Activated CD8-positive, alpha-beta memory T cell treated with anti-CD3 and anti-CD28 coated beads for 48 hours (primary cell): ENCODE measurements at places on chromosomes 6 and 20.

GRCh38 chr6:20069021-20069522 lies 143.2 kb downstream of the MBOAT1 start:
- no peak for DNase-seq

DNA sequence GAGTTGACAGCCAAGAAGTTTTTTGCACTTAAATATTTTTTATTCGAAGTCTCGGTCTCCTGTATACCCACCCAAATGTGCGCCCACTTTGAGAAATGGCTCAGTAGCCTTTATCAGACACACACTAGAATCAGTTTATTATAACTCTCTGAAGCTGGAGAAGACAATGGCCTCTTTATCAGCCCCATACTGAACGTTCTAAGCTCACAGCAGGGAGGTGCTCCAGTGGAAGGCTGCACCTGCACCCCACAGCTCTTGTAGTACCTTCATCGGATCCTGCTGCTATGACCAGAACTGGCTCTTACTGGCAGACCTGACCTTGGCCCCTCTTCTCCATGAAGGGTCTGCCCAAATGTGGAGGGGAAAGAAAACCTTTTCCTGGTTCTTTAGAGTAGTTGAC lies 165.0 kb upstream of the SCGN start:
- DNase-seq, result no peak

DNA sequence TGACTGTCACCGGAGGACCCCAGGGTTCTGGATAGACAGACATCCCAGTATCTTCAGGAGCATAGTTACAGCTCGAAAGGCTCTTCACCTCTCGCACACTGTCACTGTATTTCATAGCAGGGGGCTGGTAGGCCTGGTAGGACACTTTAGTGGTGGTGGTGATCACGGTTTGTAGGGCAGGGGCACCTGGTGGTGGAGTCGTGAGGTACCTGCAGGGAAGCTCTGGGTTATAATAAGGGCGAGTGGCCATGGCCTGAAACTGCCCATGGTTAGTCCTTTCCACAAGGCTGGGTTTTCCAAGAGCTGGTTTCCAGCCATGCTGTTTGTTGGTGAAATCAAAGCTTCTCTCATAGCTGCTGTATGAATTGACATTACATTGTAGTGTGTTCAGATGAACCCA lies 7.6 kb downstream of the GCM2 start:
- no peak for DNase-seq

- DNase-seq, result no peak
These were observed 9.2 kb upstream of the SIRPD start for GRCh38 chr20:1566701-1567100.

DNA sequence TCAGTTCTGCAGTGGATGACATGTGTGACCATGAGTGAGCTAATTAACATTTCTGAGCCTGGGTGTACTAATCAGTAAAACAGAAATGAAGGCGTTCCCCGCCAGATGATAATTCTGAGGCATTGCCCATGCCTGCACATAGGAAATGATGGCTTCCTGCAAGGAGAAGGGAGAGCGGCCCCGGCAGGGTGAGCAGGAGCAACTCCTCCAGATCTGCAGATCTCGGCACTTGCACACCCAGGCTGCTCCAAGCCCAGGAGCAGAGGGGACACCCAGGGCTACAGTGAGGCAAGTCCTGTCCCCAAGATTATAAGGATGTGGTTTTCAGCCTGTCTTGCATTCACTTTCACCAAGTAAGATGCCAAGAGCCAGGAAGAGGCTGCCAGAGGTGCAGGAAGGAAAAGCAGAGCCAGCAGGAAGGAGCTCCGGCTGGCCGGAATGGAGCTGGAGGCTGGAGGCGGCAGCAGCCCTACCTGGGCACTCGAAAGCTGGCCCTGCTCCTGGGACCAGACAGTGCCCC lies 177.5 kb upstream of the CST7 start:
- DNase-seq, result no peak

DNA sequence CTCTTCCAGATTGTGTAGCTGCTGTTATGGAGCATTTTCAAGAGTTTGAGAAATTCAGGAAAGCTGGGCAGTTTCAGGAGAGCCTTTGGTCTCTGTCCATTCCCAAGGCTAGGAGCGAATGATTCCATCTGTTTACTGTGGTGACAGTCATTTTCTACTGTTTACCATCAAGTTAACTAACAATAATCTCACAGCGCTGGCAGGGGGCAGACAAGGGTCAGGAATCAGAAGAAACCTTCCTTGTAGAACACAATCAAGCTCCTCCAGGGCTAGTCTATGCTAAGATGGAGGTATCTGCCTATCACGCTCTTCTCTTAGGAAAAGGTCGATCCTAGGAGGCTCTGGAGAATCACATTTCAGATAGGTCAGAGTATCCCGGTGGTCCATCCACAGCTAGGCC lies 293.9 kb downstream of the KIF16B start:
- no peak for DNase-seq

DNA sequence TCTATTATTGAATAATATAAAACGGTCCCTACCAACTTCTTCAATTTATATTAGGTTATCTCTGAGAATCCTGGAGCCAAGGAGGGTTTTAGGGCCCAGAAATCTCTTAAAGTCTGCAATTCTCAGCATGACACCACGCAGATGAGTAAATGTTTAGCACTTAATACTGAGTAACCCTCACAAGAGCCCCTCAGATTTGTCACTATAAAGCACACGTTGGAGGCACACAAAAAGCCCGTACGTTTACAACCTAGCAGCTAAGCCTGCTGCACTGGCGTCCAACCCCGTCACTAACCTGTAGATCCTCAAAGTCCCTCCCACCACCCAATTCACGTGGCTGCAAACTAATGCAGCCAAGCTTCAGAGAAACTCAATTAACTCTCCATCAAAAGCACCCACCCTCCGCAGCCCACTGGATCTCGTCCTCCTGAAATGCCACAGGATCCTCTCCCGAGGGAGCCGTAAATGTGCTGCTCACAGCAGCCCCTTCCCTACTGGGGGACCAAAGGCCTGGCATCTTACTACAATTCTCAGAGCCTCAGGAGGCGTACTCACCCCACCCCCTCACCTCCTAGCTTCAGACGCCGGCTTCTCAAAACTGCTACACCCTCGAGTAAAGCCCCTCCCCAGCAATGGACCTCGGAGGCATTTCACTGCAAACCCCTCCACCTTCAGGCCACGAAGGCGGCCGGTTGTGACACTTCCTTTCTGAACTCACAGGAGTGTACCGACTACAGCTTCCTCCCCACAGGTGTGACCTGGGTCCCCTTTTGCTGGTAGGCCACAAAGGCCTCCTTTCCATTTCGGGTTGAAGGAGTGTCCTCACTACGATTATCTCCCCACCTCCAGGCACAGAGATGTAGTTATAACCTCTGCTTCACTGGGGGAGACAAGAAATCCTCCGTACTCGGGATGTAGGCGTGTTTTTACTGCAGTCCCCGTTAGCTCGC lies 909 bp downstream of the CPNE1 start:
- DNase-seq, result peak; percentile 28

DNA sequence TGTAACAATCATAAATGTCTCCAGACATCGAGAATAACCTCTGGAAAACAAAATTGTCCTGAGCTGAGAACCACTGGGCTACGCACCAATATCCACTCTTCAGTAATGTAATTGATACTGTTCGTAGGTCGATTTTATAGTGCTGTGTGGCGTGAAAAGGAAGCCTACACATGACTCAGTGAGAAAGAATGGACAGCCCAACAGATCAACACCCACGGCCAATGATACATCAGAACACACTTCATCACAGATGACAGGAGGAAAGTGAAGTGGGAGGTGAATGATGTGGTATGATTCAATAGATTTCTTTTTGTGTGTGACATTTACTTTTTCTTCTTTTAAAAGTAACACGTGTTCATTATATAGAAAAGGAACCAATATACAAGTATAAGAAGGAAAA lies 93.5 kb downstream of the RPS12 start:
- DNase-seq, result no peak

DNA sequence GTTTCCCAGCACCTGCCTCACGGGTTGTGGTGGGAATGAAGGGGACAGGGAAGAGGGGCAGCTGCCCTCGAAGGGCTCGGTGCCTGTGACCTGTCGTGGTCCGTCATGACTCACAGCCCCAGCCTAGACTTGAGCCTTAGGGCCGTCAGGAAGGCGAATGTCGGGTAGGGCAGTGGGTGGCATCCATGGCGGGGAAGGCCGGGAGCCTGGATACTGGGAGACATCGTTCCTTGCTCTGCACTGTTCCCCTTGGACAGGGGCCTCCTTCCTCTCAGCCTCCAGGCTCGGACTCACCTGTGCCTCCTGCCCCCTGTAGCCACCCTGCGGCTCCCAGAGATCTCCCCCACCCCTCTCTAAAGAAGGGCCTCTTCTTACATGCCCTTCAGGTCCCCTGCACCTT lies 52.2 kb upstream of the APCDD1L start:
- DNase-seq, result no peak

DNA sequence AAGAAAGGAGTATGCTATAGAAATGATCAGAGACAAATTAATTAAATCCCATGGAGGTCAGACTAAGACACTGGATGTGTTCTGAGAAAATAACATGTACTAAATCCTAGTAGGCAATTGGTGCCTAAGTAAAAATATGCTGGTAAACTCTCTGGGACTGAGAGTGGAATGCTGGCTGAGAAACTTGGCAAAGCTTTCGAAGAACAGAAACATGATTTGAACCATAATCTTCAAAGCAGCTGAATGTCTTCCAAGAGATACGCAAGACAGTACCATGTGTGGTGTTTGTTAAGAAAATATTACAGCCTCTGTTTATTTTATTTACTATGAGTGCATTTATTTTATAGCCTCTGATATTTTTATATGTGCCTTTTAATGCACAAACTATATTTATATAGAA lies 55.2 kb downstream of the EFHC1 start:
- DNase-seq, result no peak

DNA sequence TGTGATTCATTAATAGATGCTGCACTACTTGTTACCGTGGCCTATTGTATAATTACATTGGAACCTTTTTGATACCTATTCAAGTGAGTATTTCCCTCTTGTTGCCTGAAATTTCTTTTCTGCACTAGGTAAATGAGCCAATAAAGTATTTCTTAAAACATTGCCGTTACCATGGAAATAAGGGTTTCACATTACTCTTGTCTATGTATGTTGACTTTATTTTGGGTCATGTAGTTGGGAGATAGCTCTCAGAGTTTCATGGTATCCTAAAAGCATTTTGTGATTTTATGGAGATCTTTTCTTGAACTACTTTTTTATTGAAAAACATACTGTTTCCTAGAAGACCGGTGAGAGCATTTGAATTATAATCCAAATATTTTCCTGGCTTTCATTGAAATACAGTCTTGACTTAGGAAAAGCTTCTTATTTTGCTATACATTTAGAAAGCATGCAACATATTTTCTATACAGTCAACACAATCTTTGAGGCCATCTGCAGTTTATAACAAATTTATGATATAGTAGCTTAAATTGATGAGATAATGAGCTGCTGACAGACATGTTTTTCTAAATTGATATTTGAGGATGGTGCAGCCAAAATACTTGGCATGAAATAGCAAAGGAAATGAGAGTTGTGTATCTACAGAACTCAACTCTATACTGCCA lies 650.4 kb downstream of the RFPL4B start:
- DNase-seq, result no peak

DNA sequence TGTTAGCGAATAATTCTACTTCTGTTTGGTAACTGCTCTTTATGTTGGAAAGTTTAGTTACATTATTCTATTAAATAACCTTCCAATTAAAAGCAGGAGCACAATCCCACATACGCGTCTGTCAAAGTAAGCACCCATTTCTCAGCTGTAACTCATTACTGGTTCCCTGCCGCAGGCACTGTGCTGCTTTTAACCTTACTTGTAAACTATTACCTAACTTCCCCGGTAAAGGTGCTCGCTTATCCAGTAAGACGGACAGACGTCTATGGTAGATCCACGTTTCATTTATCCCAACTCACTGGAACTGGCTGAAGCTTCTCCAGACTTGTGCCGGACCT lies 529 bp upstream of the ENPP4 start:
- no peak for DNase-seq

DNA sequence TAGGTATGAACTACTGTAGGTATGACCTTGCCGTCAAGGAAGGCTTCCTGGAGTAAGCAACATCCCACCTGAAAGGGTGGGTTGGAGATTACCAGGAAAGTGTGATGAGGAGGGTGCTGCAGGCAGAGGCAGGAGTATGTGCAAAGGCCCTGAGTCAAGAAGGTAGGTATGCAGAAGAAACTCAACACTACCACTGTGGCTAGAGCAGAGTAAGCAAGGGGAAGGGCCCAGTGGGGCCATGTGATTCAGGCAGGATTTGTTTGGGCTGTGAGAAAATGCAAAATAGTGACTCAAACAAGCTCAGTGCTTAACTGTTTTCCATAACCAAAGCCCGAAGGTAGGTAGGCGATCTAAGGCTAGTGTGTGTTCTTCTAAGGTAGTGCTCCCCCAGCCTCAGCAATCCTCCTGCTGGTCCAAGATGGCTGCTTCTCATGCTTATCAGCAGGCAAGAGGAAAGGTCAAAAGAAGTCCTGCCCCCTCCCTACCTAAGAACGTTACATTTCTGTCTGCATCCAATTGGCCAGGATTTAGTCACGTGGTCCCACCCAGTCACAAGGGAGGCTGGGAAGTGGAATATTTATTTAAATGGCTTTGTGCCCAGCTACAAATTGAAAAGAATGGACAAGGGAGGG lies 36.2 kb upstream of the HMGA1 start:
- DNase-seq, result no peak
